NCI-H1436 treated with DMSO at 0.1 percent for 48 hours (cell line): ENCODE measurements at places on chromosomes 4 and X.

- DNase-seq = no peak
Measured at GRCh38 chrX:48468247-48468671, 1.8 kb downstream of the SLC38A5 start.

DNA sequence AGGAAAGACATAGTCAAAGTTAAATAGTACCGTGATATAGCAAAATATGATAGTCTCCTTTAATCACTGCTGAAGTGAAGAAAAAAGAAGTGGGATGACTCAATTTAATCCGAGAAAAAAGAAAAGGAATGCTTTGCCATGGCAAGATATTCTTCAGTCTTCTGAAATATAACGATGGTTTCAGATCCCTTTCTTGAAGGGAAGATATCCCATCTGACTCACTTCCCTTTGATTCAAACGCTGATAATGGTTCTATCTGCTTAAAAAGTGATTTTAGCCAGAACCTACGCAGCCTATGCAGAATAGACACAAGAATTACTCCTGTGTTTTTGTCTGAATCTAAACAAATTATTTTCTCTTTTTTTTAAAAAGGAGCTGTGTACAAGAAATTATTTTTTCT lies 68.1 kb upstream of the FTHL17 start:
- no peak for DNase-seq

GRCh38 chr4:188454575-188454974 lies 315.3 kb downstream of the TRIML1 start:
- no peak for DNase-seq

DNA sequence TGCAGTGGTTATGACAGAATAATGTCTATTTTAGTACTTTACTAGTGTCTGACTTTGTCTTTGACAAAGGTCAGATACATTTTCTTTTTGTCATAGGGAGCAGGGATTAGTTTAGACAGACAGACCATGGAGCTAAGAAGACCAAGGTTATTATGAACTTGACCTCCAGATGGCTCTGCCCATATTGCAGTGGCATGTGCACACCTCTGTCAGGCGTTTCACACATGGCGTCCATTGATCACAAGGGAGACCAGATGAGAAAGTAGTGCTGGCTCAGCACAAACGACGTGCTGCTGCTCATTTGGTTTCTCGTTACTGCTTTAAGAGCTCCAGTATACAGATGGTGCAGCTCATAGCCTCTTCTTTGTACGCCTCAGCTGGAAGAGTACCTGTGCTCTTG lies 56.3 kb upstream of the HPSE start:
- DNase-seq = no peak

DNA sequence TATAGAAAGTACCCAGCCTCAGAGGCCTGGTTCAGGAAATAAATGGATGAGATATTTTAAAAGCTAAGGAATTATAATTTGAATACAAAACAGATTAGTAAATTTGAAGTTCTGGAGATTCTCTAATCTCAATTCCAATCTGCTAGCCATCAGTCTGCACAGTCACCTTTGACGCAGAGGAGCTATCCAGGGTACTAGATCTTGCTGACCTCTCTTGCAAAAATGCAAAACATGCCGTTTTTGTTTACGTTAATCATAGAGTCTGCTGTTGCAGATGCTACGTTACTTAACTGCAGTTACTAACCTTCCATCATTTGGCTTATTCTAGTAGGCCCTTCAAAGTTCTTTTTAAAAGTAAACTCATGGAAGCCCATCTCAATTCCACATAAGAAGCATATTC lies 10.4 kb downstream of the CCSER1 start:
- DNase-seq = no peak

GRCh38 chr4:57309658-57310057 lies 199.5 kb upstream of the IGFBP7 start:
- no peak for DNase-seq

DNA sequence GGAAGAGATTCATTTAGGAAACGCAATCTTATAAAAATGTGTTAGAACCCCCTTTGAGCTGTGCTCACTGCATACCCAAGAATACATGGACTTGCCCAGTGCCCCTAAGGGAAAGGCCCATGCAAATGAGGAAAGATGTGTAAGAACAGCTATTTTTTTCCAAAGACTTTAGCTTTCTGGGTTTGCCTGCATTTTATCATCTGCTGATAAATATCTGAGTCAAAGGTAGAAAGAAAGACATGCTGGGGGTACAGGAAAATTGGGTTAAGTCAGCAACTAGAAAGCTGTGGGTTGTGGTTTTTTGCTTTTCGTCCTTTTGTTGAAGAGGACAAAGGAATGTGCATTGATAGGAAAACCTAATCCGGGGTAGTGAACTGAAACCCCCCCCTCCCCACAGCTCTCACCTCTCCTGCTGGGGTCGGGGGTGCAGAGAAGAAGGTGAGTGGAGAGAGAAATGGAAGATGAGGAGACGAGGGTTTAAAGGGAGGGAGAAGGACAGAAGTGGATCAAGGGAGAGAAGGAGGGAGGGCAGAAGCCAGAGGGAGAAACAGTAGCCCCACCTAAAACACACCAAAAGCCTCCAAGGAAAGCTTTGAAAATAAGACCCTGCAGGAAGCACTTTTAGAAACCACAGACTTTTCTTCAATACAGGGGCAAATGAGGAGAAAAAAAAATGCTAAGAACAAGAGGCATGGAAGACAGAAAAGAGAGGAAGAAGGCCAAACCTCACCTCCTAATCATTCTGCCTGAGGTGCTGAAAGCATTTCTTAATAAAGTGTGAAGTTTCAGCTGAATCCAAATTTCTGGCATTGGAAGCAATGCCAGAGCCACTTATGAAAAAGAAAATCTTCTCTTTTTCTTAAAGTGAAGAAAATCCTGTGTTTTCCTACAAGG lies 49.3 kb downstream of the KDR start:
- DNase-seq = no peak

- no peak for DNase-seq
Measured at GRCh38 chr4:138790706-138791340, 224.8 kb upstream of the NOCT start.

DNA sequence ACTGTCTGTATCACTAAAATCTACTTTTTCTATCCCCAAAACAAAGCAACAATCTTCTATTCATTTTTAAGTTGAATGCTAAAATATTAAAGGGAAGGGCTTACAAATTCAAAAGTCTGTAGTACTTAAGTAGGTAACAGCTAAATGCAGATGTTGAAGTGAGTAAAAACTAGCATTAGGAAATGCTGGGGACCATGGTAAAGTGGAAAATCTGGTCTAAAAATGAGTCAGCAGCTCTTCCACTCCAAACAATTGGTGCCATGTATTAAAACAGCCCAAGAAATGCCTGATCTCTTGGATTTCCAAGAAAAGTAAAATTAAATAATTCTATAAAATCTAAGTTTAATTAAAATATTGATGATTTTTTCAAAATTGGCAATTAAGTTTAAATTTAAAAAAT lies 73.3 kb upstream of the PPP3CA start:
- no peak for DNase-seq

GRCh38 chr4:47729131-47729680 lies 108.7 kb downstream of the CORIN start:
- DNase-seq = no peak

GRCh38 chr4:60241866-60242265 lies 958.3 kb upstream of the ADGRL3 start:
- no peak for DNase-seq

- no peak for DNase-seq
Measured at GRCh38 chrX:131944936-131945902, 77.9 kb upstream of the STK26 start.

DNA sequence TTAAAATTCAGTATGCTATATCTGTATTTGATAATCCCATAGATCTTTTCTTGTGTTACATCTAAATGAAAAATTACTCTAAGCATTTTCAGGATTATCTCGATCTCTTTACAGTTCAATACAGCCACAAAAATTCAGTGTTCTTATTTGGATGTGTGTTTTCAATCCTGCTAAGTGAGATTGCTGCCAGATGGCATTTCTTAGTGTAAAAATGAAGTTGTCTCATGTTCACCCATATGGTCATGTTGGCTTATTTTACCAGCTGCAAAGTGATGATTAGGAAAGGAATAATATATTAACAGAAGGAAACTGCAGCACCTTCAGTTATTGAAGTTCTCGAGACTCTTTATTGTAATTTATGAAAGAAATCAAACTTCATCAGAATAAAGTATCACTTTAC lies 12.1 kb upstream of the FAM47A start:
- no peak for DNase-seq

DNA sequence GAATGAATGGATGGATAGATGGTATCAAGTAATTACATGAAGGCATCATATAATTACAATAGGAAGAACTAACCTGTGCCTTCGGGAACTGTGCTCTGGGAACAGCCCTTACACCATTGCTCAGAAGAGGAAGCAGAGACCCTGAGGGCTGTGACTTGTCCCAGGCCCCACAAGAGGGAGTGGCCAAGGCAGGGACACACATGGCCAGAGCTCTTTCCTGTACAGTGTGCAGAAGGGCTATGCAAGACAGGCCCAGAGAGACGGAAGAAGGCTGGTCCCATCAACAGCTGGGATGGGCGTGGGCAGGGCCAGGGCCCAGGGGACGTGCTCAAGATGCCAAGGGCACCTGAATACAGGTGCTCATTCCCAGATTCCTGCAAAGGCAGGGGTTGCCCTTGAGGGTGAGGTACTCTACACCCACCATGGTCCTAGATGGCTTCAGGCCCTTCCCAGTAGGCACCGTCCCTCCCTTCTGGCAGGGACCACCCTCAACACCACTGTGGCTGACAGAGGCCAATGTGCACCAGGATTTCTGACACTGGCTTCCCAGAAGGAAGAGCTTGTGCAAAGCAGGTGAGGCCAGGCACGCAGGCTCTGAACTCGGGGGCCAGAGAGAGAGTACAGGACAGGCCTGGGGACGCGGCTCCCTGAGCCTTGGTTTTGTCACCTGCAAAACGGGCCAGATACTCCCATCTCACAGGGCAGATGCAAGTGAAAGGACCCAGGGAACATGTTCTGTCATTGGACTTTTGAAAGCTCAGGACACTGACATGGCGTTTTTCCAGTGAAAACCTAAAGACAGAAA lies 1.7 kb downstream of the EVC2 start:
- DNase-seq = no peak

GRCh38 chrX:72274526-72274925 lies 2.5 kb downstream of the RPS4X start:
- no peak for DNase-seq

- DNase-seq = no peak
Measured at GRCh38 chrX:136779346-136779781, 1.4 kb downstream of the ARHGEF6 start.

GRCh38 chrX:125006704-125007103 lies 313.0 kb upstream of the TEX13C start:
- no peak for DNase-seq

GRCh38 chr4:12679217-12679616 lies 804.9 kb downstream of the RAB28 start:
- DNase-seq = no peak

DNA sequence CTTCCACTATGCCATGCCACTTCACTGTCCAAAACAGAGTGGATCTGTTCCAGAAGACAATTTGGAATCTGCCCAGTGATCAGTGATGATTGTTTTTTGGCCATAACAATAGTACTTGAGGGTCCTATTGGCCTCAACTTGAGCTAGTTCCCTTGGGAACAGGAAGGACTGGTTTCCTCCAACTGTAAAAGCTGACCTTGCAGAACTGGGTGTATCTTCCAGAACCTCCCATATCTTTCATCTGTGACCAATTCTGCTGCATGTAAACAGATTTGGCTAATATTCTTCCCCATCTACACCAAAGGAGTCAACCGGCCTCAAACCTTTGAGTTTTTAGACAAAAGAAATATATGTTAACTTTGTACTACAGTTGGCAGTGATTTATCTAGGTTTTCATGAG lies 165.1 kb upstream of the TRPC5 start:
- DNase-seq = no peak

- DNase-seq = no peak
Measured at GRCh38 chrX:34562006-34562405, 95.1 kb downstream of the TMEM47 start.

- no peak for DNase-seq
Measured at GRCh38 chr4:15065516-15065915, 63.2 kb downstream of the CPEB2 start.

DNA sequence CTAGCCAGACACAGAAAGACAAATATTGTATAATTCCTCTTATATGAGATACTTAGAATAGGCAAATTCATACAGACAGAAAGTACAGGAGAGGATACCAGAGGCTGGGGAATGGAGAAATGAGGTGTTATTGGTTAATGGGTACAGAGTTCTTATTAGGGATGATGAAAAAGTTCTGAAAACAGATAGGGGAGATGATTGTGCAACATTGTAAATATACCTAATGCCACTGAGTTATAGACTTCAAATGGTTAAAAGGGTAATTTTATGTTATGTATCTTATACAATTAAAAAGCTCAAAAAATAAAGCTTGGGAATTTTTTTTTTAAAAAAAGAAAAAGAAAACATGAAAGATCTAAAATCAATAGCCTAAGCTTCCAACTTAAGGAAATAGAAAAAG lies 98.8 kb upstream of the TECRL start:
- no peak for DNase-seq

DNA sequence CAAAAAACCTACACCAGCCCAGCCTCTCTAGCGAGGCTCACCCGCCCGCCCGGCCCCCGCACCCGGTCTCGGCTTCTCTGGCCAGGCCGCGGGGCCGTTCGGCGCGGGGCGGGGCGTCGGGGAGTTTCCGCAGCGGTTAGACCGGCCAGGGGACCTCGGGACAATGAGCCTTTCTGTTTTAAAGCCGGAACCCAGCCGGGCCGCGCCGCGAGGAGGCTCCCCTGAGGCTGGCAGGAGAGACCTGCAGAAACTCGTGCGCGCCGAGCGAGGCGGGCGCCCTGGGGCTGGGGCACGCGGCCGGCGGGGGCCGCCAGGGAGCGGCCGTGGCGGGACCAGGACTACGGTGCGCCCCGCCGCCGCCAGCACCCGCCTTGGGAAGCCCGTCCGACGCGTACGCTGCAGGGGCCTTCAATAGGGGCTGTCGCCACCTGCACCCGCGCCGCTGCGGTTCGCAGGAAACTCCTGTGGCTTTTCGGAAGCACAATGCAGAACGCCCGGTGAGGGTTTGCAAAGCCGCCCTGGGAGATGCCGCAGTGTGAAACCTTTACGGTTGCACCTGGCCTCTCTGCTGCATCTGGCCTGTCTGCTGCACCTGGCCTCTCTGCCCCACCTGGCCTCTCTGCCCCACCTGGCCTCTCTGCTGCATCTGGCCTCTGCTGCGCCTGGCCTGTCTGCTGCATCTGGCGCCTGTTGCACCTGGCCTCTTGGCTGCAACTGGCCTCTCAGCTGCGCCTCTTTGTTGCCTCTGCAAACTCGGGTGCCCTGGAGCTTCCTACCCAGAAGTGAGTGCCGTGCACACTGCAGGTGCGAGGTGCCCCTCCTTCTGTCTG lies 63.9 kb downstream of the TRAPPC11 start:
- DNase-seq = peak; percentile 37

DNA sequence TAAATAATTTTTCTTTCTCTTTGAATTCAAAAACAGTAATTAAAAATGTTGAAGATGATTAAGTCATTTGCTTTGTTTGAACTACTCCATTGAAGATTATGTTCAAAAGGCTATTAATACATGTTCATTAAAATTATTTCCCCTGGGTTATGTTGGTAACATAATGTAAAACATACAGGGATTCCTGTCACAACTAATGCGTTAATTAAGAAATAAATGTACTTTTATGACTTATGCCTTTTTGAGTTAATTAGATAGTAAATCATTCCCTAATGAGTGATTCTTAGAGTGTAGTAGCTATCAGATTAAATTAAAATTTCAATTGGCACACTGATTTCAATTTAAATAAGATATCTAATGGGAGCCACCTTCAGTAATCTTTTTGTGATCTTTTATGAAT lies 549.1 kb downstream of the ANKRD50 start:
- no peak for DNase-seq
